ENCODE measurements at places on chromosomes 2 and 18. TPM values are rescaled to one million over a fixed set of nuclear protein-coding genes. Genes with fewer than 3 reads are reported as not detected.

DNA sequence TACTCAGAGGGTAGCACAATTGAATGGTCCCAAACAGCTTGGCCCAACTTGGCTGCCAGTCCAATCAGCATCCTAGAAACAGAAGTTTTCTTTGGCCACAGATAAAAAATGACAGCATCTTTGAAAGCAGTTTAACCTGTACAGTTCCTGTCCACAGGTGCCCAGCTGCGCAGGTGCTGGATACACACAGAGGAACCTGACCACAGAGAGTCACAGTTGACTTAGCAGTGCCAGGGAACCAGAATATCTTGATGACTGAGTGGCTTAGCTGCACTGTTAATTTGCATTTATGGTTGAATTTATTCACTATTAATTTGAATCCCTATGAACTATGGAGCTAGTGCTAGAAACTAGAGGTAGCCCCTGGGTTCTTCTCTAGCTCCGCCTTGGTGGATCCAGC, 93.7 kb downstream of the TPGS2 start:
- H3K27ac ChIP-seq, result no peak overlapping the region
- no peaks in the 10 kb centered on the region for H3K4me1 ChIP-seq
- no peaks in the 10 kb centered on the region for H3K27me3 ChIP-seq
- DNase-seq, result no peak
- H3K4me3 ChIP-seq, result no peak overlapping the region

GRCh38 chr18:59733421-59733820, 36.2 kb upstream of the CCBE1 start:
- H3K27me3 ChIP-seq, result no peaks in the 10 kb centered on the region
- no peak overlapping the region for H3K4me3 ChIP-seq
- no peaks in the 10 kb centered on the region for H3K4me1 ChIP-seq
- H3K36me3 ChIP-seq, result no peaks in the 10 kb centered on the region

DNA sequence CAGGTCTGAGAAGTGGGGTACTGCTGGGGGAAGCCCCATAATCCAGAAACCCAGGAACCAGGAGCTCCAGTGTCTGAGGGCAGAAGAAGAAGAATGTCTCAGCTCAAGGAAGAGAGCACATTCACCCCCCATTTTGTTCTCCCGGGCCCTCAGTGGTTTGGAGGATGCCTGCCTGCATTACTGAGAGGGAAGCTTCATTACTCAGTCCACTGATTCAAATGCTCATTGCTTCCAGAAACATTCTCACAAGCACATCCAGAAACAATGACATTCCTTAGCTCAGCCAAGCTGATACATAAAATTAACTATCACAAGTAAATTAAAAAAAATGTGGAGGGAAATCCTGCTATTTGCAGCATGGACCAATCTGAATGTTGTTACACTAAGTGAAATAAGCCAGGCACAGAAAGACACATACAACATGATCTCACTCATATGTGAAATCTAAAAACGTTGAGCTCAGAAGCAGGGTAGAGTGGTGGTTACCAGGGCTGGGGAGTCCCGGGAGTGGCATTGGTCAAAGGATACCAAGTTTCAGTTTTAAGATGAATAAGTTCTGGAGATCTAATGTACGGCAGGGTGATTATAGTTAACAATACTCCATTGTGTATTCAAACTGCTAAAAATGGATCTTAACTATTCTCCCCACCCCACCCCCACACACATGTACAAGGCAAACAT, 459.3 kb downstream of the GALR1 start:
- DNase-seq, result no peak
- H3K4me1 ChIP-seq, result no peaks in the 10 kb centered on the region
- no peak overlapping the region for H3K4me3 ChIP-seq
- H3K27ac ChIP-seq, result no peak overlapping the region
- peaks cover 13% of the 10 kb centered on the region for H3K27me3 ChIP-seq
- no peaks in the 10 kb centered on the region for H3K36me3 ChIP-seq

DNA sequence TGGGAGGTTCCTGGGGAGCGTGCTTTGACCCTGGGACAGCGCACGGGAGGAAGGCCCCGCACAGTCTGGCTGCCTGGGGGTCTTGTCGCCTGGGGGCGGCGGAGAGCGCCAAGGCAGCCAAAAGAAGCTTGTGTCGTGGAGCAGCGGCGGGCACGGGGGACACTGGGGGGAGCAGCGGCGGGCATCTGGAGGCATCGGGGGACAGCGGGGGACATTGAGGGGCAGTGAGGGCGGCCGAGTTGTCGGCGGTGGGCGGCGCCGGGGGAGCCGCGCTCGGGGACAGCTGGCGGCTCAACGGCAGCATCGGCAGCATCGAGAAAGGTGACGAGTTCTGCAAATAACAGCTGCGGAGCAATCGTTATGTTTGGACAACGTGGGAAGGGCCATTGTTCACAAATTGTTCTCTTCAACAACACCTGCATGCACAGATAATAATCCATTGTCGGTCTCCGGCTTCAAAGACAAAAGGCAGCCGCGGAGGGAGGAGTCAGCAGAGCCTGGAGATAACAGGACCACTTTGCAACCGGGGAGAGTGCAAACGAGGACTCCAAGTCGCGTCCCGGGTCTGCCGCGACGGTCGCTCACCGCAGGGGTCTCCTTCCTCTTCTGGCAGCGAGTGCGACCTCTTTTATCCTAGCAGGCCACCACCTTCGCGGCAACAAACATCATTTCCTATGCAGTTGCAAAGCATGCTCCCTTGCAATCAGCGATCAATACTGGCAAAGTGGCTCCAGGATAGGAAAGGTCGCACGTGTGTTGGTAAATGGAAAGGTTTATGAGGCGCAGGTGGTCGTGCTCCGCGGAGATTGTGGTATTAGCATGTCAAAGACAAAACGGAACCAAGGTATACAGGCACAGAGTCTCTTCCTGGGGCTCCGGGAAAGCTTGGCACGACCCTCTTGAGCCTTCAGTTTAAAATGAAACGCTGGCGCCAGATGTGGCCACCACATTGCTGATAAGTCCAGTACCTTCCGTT, 132.3 kb upstream of the DLX2 start:
- H3K27ac ChIP-seq, result no peak overlapping the region
- H3K27me3 ChIP-seq, result peaks cover 30% of the 10 kb centered on the region
- peak overlapping the region; percentile 36 for H3K4me3 ChIP-seq
- H3K4me1 ChIP-seq, result peaks cover 14% of the 10 kb centered on the region

DNA sequence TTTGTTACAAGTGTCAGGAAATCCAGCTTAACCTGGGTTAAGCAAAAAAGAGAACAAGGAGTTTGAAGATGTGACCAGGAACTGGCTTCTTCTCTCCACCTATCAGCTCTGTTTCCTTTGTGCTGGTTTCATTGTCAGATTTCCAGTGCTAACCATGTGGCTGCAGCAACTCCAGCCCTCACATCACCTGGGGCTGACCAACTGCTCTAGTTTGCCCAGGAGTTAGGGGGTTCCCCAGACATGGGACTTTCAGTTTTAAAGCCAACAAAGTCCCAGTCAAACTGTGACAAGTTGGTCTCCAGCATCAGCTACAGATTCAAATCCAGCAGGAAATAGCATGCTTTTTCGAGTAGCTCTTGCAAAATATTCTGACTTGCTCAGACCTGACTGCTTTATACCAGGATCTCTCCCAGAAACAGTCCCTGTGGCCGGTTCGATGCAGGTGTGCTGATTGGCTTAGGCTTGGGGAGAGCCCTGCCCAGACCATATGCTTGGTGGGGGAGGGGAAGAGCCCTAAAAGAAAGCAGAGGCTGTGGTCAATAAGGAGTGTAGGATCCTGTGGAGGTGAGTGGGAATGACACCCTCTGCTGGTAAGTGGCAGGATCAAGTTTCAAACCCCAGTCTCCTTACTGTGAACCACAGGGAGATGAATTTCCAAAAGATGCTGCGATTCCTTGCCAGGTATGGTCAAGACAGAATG, 49.5 kb downstream of the KCNE4 start:
- H3K36me3 ChIP-seq, result no peaks in the 10 kb centered on the region
- no peak overlapping the region for H3K27ac ChIP-seq
- no peak overlapping the region for H3K4me3 ChIP-seq
- H3K27me3 ChIP-seq, result no peaks in the 10 kb centered on the region

GRCh38 chr2:113705982-113706523, 50.4 kb downstream of the SLC35F5 start:
- no peaks in the 10 kb centered on the region for H3K4me1 ChIP-seq
- no peak overlapping the region for H3K4me3 ChIP-seq
- no peak for DNase-seq
- H3K36me3 ChIP-seq, result no peaks in the 10 kb centered on the region
- no peak overlapping the region for H3K27ac ChIP-seq

DNA sequence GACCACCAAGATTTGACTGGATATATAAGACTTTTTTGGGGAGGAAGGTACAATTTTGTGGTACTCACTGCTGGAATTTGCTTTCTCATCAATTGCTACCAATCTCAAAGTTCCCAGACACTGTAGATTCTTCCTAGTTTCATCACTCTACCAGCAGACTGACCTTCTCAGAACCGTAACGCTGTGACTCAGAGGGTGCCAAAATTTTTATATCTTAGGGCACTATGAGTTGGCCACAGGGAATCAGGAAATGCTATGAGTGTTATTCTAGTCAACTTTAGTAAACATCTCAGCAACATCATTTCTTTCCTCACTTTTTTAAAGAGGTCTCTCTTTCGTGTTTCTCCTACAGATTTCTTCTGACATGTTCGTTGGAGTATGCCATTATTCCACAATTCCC, 499.0 kb downstream of the TMX3 start:
- no peaks in the 10 kb centered on the region for H3K4me1 ChIP-seq
- no peak overlapping the region for H3K4me3 ChIP-seq
- H3K27ac ChIP-seq, result no peak overlapping the region
- H3K36me3 ChIP-seq, result no peaks in the 10 kb centered on the region

- no peak overlapping the region for H3K27ac ChIP-seq
- no peaks in the 10 kb centered on the region for H3K27me3 ChIP-seq
- H3K4me1 ChIP-seq, result no peaks in the 10 kb centered on the region
- no peak for DNase-seq
Observed at GRCh38 chr2:3442185-3442584, 62.7 kb downstream of the TRAPPC12 start.

- H3K36me3 ChIP-seq, result peaks cover 73% of the 10 kb centered on the region
- no peak overlapping the region for H3K4me3 ChIP-seq
- DNase-seq, result no peak
Observed at GRCh38 chr2:190916829-190917228, 36.2 kb downstream of the GLS start.

Gene AGXT
- not detected for total RNA-seq

Gene C2orf66
- 0.38 TPM for total RNA-seq
